ENCODE measurements at places on chromosomes 2 and 18. TPM values are rescaled to one million over a fixed set of nuclear protein-coding genes. Genes with fewer than 3 reads are reported as not detected.

Gene SCN7A
- total RNA-seq, result 16.5 TPM

DNA sequence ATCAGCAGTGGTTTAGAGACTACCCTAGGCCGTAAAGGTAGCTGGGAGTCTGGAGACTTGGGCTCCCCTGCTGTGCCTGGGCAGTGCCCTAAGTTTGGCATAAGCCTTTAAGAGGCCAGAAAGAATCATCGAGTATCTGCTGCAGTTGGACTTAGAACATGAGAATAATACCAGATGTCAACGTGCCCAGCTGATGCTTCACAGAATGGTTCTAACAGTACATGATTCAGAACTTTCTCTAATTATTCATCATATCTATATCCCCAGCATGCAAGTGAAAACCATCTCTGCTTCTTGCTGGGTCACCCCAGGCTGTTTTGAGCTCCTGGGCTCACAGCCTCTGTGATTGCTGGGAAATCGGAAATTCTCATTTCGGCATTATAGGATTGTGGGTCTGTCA lies 118.1 kb downstream of the NCK2 start:
- no peaks in the 10 kb centered on the region for H3K36me3 ChIP-seq
- no peaks in the 10 kb centered on the region for H3K27me3 ChIP-seq
- H3K4me1 ChIP-seq, result peaks cover 44% of the 10 kb centered on the region
- H3K27ac ChIP-seq, result no peak overlapping the region
- DNase-seq, result no peak
- no peak overlapping the region for H3K4me3 ChIP-seq

GRCh38 chr2:150228936-150229335 lies 258.5 kb downstream of the RND3 start:
- H3K36me3 ChIP-seq, result no peaks in the 10 kb centered on the region
- no peak for DNase-seq
- no peak overlapping the region for H3K27ac ChIP-seq
- H3K27me3 ChIP-seq, result no peaks in the 10 kb centered on the region
- no peak overlapping the region for H3K4me3 ChIP-seq
- no peaks in the 10 kb centered on the region for H3K4me1 ChIP-seq

DNA sequence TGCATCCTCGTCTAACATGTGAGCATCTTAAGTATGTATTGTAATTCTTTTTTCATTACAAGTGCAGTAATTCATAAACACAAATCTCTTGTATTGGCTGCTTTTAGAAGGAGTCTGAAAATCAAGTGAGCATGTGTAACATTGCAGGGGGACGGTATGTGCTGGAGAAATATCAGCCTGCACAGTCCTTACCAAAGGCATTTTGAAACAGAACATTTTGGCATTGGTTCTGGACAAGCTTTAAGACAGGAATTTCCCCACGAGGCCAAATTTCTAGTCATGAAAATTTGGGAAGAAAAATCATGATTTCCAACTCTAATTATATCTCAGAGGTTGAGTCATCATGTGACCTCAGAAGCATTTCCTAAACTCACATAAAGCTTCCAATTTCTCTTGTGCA lies 24.7 kb upstream of the NRP2 start:
- H3K4me1 ChIP-seq, result no peaks in the 10 kb centered on the region
- no peak overlapping the region for H3K27ac ChIP-seq
- no peaks in the 10 kb centered on the region for H3K36me3 ChIP-seq
- peaks cover 2% of the 10 kb centered on the region for H3K27me3 ChIP-seq
- DNase-seq, result peak; percentile 7

Data from gastrocnemius medialis (tissue), 4 donors.